ENCODE measurements at places on chromosomes 1 and 21.

GRCh38 chr1:21490774-21491487, 18.3 kb upstream of the ALPL start:
- DNase-seq = peak; percentile 53

DNA sequence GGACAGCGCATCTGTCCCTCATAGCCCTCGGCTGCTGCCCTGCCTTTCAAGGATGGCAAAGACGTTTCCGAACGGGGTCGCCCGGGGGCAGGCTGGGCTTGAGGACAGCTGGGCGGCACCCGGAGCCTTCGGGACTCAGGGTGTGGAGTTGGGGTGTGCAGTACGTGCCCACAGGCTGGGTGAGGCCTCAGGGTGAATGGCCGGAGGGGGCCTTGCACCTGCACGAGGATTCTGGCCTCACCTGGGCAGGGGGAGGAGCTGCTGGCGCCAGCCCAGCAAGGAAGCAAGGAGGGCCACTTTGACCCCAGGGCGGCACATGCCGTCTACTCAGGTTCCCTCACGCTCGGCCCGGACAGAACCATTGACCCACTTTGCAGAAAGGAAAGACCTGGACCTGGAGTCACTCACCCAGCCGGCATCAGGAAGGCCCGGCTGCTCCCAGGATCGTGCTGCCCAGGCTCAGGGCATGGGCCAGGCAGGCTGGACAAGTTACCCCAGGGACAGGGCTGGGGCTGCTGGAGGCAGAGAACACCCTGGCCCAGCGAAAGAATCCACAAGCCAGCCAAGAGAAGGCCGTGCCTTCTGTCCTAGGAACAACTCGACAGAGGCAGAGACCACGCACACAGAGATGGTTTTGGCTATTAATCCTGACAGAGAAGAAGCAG, 65.1 kb upstream of the TTC34 start:
- no peak for DNase-seq

GRCh38 chr1:237975376-237975775, 84.7 kb upstream of the ZP4 start:
- no peak for DNase-seq

- DNase-seq = no peak
Measured at GRCh38 chr1:115545096-115545720, 96.6 kb upstream of the VANGL1 start.

GRCh38 chr1:41341772-41342562, 19.3 kb upstream of the FOXO6 start:
- DNase-seq = peak; percentile 34

- peak; percentile 74 for DNase-seq
Measured at GRCh38 chr1:65265651-65266351, 43.5 kb upstream of the DNAJC6 start.

- no peak for DNase-seq
Measured at GRCh38 chr1:219900201-219900600, 28.2 kb downstream of the SLC30A10 start.

DNA sequence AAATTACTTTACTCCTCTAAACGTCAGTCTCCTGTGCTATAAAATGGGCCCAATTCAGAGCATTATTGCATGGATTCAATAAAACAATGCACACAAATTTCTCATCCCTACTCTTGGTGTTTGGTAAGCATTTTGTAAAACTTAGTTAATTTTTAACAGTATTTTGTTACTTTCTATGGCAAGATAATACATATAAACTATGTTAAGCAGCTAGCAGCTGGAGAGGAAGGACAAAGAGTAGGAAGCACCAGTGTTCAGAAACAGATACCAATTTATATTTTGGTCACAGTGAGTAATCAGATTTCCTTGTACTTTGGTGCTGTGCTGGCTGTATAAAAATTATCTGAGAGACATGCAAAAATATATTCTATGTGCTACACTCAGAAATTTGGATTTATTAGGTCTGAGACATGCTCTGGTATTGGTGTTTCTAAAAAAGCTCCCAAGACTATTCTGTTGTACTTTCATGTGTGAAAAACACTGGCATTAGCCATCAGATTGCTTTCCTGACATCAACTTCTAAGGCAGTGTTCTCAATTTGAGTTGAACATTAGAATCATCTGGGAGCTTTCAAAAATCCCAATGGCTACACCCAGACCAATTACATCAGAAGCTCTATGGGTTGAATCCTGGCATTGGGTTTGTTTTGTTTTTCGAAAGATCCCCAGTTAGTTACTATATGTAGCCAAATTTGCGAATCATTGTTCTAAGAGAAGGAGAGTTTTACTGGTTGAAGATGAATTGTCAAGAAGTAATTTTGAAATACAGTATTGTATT, 100.3 kb upstream of the C1orf87 start:
- no peak for DNase-seq

DNA sequence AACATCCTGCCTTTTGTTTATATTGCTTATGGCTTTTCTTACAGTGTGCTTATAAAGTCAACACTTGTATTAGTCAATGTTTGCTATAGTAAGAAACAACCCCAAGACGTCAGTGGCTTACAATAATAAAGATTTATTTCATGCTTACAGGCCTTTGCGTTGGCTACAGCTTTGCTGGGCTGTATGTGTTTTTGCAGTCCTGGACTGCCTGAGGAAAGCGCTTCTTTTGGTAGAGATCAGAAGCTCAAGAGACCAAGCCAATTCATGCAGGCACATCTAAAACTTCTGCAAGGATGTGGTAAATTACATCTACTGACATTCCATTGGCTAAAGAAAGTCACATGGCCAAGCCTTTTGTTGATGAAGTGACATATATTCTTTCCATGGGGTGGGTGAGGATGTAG, 17.5 kb upstream of the PRKAA2 start:
- no peak for DNase-seq

- DNase-seq = no peak
Measured at GRCh38 chr1:19488136-19488535, 2.8 kb upstream of the CAPZB start.

- no peak for DNase-seq
Measured at GRCh38 chr1:224589006-224589405, 27.1 kb upstream of the CNIH3 start.

DNA sequence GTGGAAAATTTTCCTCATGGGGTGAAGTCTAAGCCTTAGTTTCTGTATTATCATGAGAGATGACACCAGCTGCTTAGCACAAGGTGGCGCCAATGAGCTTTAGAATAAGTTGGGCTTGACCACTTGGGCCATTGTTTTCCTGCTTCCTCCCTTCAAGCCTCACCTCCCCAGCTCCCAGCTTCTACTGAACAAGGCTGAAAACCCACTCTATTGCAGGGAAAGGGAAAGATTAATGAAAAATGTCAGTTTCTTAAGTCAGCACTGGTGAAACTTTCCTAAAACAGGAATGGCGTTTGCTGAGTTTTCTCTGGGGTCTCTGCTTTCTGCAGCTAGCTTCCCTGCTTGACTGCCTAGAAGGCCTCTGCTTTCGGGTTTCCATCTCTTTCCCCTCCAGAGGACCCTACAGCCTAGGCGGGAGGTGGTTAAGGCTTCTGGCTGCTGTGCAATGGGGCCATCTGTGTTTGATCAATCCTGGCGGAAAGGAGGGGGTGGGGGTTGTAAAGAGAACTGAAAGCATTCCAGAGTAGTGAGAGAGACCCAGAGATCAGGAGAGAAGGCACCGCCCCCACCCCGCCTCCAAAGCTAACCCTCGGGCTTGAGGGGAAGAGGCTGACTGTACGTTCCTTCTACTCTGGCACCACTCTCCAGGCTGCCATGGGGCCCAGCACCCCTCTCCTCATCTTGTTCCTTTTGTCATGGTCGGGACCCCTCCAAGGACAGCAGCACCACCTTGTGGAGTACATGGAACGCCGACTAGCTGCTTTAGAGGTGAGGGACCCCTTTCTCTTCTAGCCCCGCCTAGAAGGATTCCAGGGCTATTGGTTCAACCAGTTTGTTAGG, at the start of gene OLFML3:
TSS of gene OLFML3 (plus strand) at position 612 of the 840 bp plus-strand sequence. CDS start at position 655, 43 bp downstream.
- peak; percentile 84 for DNase-seq

GRCh38 chr1:24487455-24487854, 15.2 kb upstream of the RCAN3 start:
- DNase-seq = no peak
